Islet precursor cell (in vitro differentiated cells): ENCODE measurements at places on chromosomes 5 and 9.

- DNase-seq, result no peak
Observed at GRCh38 chr9:82192211-82192610, 203.6 kb downstream of the SPATA31D1 start.

DNA sequence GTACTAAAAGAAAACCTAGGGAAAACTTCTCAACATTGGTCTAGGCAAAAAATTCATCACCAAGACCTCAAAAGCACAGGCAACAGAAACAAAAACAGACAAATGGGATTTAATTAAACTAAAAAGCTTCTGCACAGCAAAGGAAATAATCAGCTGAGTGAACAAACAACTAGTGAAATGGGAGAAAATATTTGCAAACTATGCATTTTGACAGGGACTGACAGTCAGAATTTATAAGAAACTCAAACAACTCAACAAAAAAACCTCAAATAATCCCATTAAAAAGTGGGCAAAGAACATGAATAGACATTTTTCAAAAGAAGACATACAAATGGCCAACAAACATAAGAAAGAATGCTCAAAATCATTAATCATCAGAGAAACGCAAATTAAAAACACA lies 189.4 kb downstream of the AUH start:
- DNase-seq, result no peak

DNA sequence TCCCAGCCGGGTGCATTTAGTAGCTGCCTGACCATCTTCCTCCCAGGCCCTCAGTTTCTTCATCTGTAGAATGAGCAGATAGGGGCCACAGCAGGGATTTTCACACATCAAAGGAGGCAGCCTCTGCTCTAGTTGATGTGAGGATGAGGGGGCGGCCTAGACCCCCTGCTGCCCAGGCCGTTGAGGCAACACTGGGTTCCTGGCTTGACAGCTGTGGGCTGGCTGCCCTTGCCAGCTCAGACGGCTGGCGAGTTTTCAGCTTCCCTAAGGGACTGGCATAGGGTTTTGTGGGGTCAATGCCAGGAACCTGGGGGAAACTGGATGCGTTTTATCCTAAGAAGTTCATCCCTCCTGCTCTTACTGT lies 49.6 kb downstream of the NDST1 start:
- no peak for DNase-seq

GRCh38 chr5:146340260-146341081 lies 1.8 kb downstream of the POU4F3 start:
- DNase-seq, result peak; percentile 80

DNA sequence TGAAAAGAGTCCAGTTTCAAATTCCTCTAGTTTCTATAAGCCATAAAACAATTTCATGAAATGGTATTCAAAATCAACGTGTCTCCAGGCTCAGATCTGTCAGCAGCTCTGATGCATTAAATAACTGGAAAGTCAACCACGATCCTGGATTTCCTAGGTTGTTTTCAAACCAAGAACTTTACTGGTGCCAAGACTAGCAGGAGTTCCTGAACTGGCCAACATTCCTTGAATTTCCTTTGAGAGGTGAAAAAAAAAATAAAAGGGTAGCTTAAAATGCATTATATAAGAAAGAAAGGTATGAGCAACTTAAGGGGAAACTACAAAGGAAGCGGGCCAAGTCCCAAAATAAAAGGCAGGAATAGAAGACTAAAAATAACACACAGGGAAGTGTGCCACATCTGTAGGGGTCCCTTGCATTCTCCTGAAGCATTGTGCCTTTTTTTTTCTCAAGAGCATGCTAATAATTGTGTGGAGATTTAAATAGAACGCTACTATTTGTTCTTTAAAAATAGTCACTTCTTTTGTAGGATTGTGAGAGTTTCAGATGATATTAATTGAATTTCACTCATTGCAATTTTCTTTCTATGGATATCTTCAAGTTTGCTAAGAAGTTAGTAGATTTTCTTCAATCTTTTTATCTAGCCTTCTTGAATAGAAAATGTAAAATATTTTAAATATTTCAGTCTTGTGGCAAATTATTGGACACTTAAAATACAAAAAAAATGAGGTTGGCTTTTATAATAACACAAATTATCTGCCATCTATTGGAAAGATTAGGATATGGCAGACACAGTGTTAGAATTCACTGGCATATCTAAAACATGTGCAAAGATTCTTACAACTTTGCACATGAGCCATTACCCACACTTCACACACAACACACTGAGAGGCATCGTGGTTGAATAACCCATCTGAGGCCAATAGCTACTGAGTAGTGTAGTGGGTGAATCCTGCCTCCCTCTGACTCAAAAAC lies 15.3 kb downstream of the ESM1 start:
- DNase-seq, result no peak

DNA sequence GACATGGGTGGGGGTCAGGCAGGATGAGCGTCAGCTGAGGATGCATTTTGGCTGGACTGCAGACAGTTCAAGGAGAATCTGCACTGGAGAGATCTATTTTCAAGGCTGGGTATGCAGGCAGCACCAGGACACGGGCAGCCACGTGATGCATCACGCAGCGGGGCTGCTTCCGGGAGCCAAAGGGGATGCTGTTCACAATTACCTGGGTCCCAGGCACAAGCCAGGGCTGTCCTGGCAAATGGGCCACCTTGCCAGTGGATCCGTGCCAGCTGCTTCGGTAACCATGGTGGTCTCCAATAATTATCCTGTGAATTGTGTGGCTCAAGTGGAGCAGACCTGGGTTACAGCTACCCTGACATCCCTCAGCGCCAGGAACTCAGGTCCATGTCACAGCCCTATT lies 17.5 kb downstream of the DBH start:
- DNase-seq, result no peak

- DNase-seq, result peak; percentile 69
Observed at GRCh38 chr5:41763081-41763480, 107.1 kb downstream of the OXCT1 start.

DNA sequence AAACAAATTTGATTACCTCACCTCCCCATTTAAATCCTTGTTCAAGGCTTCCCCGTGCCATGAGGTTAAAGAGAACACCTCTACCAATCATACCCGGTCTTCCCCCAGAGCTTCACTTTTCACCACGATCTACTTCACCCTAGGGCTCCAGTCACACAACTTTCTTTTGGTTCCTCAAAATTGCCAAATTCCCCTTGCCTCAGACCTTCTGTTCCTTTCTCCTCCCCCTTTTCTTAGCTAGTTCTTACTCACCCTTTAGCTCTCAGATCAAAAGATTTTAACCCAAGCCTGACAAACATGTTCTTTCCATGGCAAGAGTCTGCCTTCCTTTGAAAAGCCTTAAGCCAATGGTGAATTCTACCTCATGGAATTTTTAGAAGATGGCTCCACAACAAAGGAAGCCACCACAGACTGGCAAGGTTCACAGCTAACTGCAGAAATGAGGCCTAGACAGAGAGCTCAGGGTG lies 56.7 kb downstream of the MAPKAP1 start:
- no peak for DNase-seq

GRCh38 chr9:134166374-134166773 lies 2.0 kb upstream of the RNU6ATAC start:
- DNase-seq, result no peak

DNA sequence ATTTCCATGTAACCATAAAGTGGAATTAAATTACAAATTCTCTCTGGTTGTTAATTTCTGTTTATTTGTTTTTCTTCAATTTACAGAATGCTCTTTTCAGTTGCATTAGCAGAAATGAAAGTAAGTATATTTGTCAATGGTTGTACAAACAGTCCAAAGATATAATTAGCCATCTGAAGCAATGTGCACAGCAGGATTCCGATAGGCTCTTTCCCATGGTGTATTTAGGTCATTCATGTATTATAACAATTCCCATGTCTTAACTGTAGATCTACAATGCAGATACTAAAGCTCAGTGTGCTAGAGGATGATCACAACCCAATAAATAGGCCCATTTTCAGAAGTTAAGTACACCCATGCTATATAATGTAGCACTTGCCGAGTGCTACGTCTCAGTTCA lies 43.8 kb downstream of the RECK start:
- no peak for DNase-seq

GRCh38 chr5:149887622-149888183 lies 56.9 kb downstream of the PDE6A start:
- peak; percentile 60 for DNase-seq

DNA sequence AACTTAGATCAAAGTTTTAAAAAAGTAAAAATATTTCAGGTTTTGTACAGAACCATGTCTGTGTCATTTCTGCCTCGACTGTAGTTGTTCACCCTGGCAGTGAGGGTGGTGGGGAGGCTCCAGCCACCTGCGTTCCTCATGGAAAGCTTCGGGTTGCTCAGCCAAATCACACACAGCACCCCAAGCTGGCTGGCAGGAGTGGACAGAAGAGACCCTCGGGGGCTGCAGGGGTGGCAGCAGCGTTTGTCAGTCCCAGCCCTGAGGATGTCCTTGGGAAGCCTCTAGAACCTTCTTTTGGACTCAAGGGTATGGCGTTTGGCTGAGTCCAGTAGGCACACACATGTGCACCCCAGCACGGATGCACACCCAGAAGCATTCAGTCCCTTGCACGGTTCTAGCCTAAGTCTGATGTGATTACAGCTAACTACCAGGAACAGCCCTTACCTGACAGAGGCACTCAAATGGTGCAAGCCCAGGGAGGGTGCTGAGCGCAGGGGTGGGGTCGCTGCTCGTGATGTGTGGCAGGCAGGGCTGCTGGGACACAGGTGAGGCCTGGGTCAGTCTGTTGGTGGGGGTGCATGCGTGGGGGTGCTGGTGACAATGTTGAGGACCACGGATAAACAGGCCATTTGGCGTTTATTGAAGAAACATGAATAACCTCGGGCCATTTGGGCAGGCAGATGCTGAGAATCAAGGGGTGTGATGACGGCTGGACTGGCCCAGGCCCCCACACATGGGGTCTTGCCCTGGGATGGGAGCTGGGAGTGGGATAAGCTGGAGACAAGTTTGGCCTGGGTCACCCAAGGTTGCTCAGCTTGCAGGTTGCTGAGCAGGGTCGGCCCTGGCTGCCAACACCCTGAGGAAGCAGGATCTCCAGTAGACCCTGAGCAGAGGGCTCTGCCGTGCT lies 103.4 kb downstream of the PHF2 start:
- peak; percentile 50 for DNase-seq

- DNase-seq, result no peak
Observed at GRCh38 chr9:109289931-109290330, 30.9 kb downstream of the EPB41L4B start.
